ENCODE measurements at places on chromosomes 4 and X. TPM values are rescaled to one million over a fixed set of nuclear protein-coding genes. Genes with fewer than 3 reads are reported as not detected.

Gene ADGRL3
- 4.5 TPM for total RNA-seq

Gene GAGE2A
- total RNA-seq, result not detected

Gene C4orf36
- 0.16 TPM for total RNA-seq

Gene TMSB15C
- 2.8 TPM for total RNA-seq

Gene DCX
- not detected for total RNA-seq

Gene FGF16
- 2.8 TPM for total RNA-seq

Gene RASSF6
- not detected for total RNA-seq

Gene ANK2
- total RNA-seq, result 1.5 TPM

Gene C4orf33
- 5.2 TPM for total RNA-seq

Gene GPR34
- not detected for total RNA-seq

Gene SSX4B
- total RNA-seq, result not detected

Gene SLC6A14
- total RNA-seq, result not detected

Gene GSX2
- not detected for total RNA-seq

Gene KLHL34
- not detected for total RNA-seq

Gene RASL11B
- total RNA-seq, result not detected

Gene FRAS1
- 1.3 TPM for total RNA-seq

Gene CXCL11
- 5.7 TPM for total RNA-seq

Gene CCDC160
- total RNA-seq, result not detected

Gene ODAPH
- total RNA-seq, result not detected

Gene NUP62CL
- total RNA-seq, result 0.06 TPM

Gene MAGEA4
- not detected for total RNA-seq

Gene DOK7
- 0.06 TPM for total RNA-seq

Gene NUDT9
- total RNA-seq, result 29.5 TPM

Gene TLR3
- total RNA-seq, result 1.9 TPM

Gene H2BW1
- total RNA-seq, result not detected

Gene HDX
- 4.2 TPM for total RNA-seq
